ENCODE measurements at places on chromosomes 12 and 14.

- no peak for DNase-seq
These were observed 53.0 kb downstream of the SAV1 start for GRCh38 chr14:50615056-50615455.

DNA sequence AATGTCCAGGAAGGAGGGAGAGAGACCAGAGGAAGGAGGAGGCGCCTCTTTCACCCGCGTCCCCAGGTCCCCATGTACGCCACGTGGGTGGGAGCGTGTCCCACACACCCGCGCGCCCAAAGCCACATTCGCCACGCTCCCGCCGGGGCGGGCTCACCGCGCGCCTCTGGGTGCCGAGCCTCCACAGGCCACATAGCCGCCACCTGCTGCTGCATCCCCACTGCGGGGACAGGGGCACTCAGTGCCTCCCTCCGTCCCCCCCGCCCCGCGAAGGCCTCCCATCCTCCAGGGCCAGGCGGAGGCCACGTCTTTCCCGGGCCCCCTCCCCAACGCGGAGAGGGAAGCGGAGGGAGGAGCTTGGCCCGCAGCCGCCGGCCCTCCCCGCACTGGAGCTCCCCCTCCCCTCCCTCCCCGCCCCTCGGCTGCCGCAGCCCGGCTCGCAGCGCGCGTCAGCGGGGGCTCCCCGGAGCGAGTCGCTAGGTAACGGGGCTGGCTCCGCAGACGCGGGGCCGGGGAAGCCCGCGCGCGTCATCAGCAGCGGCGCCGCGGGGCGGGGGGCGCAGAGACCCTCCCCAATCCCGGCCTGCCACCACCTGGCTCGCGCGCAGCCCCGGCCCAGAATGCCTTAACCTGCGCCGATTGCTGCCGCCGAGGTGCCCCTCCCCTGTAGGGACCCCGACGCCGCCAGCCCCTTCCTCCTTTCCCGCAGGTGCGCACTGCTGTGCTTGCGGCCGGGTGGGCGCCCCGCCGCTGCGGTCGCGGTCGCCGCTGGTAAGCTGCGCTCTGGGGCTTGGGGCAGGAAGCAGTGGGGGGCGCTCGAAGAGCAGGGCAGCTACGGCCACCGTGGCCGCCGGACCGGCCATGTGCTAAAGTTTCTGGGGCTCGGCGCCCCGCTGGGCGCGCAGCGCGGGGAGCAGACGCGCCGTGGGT, 536 bp upstream of the TUNAR start:
- DNase-seq, result no peak

DNA sequence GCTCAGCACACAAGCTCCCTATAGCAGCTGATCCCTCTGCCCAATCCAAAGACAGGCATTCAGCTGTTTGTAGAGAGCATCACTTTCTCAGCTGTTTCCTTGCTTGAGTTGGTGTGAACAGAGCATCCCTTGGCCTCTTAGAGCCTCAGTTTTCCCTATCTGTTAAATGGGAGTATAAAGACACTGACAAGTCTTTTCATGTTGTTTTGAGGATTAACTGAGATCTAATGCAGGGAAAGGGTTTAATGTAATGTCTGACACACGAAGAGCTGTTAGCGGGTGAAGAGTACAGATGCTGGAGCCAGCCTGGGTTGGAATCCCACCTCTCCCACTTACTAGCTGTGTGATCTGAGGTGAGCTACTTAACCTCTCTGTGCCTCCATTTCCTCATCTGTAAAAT, 149.5 kb downstream of the PHETA1 start:
- no peak for DNase-seq

GRCh38 chr12:96907671-96908422, 790 bp downstream of the NEDD1 start:
- no peak for DNase-seq

DNA sequence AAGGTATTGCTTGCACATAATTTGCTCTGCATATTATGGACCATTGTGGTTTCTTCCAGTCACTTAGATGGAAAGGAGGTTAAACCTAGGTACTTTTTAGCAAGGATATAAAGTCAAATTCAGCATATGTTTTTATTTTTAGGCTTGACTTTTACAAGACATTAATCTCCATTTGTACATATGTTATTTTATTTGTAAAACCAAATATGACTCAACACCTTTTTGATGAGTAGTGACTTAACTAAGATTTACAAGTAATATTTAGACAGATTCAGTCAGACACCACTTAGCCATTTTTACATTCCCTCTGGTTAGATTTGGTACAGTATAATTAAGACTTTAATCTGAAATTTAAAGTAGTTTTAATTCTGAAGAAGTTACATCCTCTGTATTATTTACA, 55.0 kb downstream of the BHLHE41 start:
- no peak for DNase-seq

DNA sequence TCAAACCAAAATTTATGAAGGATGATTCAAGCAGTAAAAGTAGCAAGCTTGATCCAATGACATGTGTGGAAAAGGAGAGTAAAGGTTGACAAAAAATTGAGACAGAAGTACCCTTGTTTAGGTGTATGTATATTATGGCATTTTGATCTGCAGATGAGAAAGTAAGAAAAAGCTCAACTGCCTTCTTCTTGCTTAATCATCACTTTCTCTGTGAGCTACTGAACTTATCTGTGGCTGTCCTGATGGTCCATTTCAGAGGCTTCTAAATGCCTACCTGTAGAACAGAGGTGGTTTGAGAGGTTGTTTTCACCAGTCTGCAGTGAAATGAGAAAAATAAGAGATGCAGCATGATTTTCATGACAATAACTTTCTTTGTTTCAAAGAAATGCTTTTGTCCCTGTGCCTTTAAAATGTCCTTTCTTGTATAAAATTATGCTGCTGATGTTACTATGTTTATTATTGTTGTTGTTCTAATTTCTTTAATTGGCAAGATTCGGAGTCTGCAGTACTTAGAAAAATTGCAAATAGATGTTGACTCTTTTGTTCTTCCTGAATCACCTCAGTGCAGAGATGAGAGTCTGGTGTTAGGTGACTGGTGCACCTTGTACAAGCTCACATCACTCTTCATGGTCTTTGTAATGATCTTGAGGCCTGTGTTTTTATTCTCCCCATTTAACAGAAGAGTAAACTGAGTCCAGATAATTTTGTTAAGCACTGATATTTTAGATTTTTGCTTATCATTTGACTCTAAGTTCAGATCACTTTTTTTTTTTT, 821.9 kb downstream of the VRK1 start:
- no peak for DNase-seq

- no peak for DNase-seq
These were observed 7.0 kb downstream of the SYNE3 start for GRCh38 chr14:95509495-95509894.

DNA sequence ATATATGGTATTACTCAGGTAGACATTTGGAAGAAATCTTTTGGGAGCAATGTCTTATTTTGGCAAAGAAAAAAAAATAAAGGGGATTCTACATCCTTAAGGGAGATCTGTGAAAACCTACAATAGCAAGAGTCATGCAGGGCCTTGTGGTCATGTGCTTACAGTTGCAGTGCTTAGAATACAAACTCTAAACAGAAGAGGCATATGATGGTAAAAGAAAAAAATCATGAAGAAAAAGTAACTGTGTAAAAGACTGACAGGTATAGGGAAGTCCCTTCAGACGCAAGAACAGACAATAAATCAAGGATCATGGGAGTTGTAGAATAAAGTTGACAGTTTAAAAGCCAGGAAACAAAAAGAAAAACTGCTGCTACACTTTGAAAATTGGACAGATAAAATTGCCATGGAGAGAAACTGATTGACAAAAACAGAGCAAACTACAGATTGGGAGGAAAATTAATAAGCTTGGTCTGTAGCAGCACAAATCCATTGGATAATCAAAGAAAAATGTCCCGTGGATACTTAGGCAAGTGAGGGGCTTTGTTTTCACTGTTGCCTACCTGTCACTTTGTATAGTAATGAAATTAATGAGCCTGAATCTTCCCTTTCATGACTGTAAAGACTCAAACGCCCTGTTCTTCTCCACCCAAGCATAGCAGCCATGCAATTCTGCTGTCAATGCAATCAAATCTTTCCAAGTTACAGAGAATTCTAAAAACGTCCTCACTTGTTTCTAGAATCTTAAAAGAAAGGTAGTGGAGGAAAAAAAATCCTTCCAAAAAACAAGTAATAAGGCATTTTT, 402.0 kb downstream of the SYT1 start:
- no peak for DNase-seq

GRCh38 chr14:69676723-69677122, 65.3 kb downstream of the SUSD6 start:
- DNase-seq, result no peak

DNA sequence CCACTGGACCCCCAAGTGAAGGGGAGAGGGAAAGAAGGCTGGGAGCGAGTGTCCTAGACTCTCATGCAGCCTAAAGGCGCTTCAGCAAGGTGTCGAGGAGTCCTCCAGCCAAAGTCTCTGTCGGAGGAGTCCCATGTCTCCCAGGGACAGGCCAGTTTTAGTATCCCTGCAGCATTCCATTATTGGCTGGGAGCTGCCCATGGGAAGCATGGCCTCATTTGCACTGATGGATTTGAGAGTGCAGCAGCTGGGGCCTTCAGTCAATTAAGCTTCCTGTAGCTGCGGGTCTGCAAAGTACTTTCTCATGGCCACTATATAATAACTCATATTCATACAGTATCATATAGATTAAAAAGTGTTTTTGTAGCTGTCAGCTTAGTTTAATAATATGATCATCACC, 12.4 kb upstream of the RPH3A start:
- DNase-seq, result no peak

DNA sequence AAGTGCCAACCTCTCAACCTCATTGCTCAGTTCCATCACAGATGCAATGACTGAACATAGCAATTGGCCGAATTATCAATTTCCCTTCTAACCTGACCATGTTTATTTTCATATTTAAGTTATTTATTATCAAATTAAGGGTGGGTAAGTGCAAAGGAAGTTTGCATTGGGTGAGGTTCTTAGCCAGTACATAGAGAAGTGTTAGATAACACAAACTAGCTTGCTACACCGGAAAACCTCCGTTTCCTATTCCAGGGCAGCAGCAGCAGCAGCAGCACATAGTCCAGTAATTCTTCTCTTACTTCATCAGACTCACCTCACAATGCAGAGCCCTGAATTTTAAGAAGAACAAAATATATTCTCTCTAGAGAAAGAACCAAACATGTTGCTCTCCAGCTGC, 200.5 kb upstream of the OR4E1 start:
- no peak for DNase-seq

DNA sequence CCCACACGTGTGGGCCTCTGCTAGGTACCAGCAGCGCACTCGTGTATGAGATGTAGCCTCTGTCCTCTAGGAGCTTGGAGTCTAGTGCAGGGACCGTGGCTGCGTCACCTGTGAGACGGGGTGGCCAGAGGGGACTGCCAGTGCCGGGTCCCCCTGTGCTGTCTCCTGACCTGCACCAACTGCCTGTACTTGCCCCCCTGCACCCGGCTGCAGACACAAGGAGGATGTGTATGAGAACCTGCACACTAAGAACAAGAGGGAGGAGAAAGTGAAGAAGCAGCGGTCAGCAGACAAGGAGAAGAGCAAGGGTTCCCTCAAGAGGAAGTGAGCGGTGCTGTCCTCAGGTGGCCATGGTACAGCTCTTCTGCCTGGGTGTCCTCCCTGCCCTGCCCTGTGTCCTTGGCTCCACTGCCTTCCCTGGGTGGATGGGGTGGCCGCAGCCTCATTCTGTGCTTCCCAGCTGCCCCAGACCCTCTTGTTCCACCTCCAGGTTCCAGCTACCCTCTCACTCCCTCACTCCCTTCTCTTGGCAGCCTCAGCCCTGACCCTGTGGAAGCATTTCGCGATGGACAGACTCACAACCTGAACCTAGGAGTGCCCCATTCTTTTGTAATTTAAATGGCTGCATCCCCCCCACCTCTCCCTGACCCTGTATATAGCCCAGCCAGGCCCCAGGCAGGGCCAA, 9.6 kb downstream of the PTPN6 start:
- DNase-seq, result no peak

DNA sequence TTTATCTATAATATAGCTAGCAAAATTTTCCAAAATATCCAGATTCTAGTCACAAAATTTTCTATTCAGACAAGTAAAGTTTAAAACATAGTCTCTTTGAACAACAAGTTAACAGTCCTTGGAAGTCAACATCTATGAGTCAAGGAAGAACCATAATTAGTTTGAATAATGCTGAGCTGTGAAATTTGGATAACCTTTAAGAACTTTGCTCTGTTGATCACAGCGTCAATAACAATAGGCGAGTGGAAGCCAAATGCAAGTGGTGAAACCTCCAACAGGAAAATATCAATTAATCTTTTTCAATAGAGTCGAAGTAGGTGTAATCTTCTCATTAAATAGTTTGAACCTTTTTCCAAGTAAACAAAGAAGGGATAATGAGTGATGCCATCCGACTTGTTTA, 466.6 kb downstream of the FOXG1 start:
- no peak for DNase-seq

DNA sequence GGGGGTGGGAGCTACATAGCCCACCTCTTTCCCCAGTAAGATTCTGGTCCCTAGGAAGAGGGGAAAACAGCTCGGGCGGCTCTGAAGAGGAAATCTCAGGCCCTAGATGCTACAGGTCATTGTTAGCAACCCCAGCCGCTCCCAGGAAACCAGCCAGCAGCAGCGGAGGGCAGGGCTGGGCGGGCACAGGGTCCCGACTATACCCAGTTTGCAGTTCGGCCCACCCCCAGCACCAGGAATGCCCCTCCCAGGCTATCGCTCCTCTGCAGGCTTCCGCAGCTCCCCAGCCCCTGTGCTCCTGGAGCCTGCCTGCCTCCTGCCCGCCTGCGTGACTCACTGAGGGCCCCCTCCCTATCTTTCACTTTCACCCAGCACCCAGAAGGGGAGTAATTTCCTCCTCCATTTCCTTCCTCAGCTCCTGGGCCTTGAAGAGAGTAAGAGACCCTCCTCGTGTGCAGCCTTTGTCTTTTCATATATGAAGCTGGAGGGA, 27.2 kb upstream of the PNMA1 start:
- DNase-seq, result no peak

DNA sequence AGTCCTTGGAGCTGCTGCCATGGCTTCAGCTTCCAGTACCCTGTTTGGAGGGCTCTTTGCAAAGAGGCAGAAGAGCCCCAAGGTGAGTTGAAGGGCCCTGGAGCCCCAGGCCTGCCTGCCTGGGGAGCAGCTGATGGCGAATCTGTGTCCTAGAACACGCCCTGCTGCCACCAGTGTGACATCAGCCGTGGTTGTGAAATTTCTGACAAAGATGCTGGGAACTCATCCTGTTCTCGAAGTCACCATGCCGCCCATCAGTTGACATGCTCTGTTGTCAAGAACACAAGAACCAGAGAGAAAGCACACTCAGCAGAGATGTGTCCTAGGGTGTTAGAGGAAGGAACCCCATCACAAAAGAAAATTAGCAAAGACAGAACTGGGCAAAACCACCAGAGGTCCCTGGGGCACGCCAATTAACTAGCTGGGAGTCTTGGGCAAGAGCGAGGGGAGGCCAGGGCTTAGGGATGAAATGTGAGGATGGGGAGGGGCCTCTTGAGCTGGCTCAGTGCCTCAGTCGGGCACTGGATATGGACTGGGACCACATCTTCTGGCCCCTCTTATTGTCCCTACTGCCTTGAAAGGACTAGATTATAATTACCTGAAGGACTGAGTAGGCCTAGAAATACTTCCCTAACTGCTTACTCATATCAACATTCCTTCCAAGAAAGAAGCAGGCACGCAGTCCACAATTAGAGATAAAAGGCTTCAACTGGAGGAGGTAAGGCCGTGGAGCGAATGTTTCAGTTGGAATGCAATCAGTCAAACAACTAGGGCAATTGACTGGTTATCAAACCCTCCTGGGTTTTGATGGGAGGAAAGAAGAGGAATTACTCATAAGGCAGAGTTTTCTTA, 163.1 kb downstream of the CACNA1C start:
- no peak for DNase-seq

GRCh38 chr12:92600052-92600451, 102.7 kb upstream of the PLEKHG7 start:
- no peak for DNase-seq
